Amniotic epithelial cell (primary cell): ENCODE measurements at places on chromosomes 11 and 22.

DNA sequence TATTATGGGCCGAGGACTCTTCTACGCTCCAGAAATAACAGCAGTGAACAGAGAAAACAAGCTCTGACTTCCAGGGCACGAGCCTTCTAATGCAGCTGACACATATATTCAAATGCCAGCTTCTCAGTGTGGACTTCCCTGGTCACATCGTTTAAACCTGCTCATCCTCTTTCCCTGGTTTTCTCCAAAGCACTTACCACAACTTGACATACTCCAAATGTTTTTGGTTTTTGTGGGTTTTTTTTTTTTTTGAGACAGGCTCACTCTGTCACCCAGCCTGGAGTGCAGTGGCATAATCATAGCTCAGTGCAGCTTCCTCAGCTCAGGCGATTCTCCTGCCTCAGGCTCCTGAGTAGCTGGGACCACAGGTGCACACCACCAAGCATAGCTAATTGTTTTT is 105.5 kb downstream of the MICAL3 start:
- DNase-seq: peak; percentile 41

DNA sequence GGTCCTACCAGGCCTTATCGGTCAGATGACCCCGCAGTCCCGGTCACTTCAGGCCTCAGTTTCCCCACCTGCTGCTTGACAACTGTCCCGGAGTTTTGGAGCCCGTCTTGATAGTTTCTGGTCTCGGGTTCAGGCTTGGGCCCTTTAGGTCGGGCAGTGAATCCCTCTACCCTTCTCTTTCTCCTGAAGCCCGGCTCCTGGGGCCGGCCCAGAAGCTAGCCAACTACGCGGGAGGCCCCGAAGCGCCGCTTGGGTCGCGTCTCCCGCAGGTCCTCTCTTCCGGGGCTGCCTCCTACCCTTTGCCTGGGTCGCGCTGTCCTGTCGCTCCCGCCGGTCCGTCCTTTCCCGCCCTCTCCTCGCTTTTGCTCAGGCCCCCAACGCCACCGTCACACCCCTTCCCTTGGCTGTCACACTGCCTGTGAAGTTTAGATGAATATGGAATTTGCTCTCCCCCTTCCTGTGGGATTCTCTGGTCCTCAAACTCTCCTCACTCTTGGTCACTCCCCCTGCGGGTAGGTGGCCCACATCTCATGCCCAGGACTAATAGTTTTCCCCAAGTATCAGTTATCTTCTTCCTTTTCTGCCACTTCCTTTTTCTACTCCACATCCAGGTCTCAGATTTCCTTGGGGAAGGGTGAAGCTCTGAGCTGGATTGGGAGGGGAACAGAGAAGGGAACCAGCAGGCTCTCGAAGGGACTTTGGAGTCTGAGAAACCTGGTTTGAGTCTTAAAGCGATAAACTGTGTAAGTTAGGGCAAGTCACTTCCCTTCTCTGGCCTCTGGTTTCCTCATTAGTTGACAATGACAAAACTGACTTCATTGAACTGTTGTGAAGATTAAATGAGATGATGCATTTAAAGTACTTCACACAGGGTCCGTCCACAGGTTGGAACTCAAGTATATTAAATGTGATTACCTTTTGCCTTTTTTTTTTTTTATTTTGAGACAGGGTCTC is 790 bp downstream of the RAB1B start:
- peak; percentile 25 for DNase-seq

- DNase-seq: no peak
Observed at GRCh38 chr22:33539902-33540751, 380.1 kb downstream of the LARGE1 start.

GRCh38 chr11:84319863-84320262 is 1033.7 kb upstream of the CCDC90B start:
- no peak for DNase-seq

DNA sequence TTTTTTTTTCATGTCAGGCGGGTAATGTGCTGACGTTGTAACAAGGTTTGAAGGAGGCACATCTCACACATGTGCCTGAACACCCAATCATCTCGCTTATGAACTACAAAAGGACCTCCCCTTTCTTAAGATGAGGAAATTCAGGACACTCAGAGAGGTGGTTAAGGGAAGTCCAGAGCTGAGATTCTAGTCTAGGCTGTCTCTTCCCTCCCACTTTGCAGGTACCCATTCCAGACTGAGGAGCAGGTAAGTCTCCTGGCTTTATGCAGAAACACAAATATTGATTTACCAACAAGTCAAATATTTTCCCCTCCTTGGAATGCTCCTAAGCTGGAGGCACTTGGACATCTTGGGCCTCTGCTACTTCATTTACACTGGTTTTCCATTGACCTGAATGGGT is 122.9 kb upstream of the CADM1 start:
- DNase-seq: no peak

DNA sequence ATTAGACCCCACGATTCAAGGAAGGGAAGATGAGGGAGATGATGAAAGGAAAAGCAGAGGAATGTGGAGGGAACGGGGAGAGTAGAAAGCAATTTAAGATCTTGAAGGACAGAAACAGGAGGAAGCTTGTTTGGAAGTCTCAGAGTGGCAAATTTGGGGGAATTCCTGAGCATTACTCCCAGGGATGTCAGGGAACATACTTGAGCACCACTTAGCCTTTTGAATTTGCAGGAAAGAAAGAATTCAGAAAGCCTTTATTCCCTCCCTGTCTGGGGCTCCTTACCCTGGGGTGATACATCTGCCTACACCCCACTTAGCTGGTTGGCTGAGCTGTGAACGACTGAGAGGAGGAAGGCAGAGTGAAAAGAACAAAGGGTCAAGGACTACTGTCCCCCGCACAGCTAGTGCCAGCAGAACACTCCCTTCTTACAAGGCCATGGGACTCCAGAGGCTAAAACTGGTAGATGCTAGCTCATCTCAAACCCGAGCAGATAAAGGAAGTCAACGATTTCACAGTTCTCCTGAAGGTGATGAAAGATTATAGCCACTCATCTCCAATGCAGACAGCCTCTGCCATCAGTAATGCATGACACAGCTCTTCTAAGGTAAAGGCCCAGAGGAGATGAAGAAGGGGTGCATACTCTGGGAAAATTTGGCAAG is 84.0 kb upstream of the AKIP1 start:
- no peak for DNase-seq
